ENCODE measurements at places on chromosomes 1 and 21. TPM values are rescaled to one million over a fixed set of nuclear protein-coding genes. Genes with fewer than 3 reads are reported as not detected.

Gene PRAMEF2
- total RNA-seq, result not detected

Gene MATN1
- total RNA-seq, result 0.45 TPM

Gene NHLH1
- total RNA-seq, result 0.22 TPM

Gene SLC16A4
- 0.27 TPM for total RNA-seq

- DNase-seq, result no peak
- H3K4me1 ChIP-seq, result peaks cover 21% of the 10 kb centered on the region
- no peaks in the 10 kb centered on the region for H3K36me3 ChIP-seq
- H3K27ac ChIP-seq, result no peak overlapping the region
- no peak overlapping the region for H3K4me3 ChIP-seq
These were observed 1.5 kb downstream of the KISS1 start for GRCh38 chr1:204194771-204195170.

DNA sequence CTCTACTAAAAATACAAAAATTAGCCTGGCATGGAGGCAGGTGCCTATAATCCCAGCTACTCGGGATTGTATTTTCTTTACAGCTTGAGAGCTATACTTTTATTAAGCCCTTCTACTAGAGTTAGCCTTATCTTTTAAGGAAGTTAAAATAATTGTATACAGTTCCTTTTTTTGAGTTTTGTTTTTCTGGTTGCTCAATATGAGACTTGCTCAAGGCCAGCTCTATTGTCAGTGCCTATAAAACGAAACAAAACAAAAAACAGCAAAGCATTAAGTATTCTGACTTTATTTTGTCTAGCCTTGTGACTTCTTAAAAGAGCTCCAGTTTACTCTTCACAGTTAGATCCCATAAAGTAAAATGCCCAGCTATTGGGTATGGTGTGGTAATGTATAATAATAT lies 17.2 kb downstream of the PKN2 start:
- peaks cover 14% of the 10 kb centered on the region for H3K36me3 ChIP-seq
- no peak overlapping the region for H3K27ac ChIP-seq

GRCh38 chr1:100458661-100459357 lies 79.1 kb upstream of the GPR88 start:
- no peak for DNase-seq
- peaks cover under 1% of the 10 kb centered on the region for H3K36me3 ChIP-seq
- H3K4me3 ChIP-seq, result no peak overlapping the region

- no peak overlapping the region for H3K4me3 ChIP-seq
- no peak for DNase-seq
- H3K36me3 ChIP-seq, result no peaks in the 10 kb centered on the region
- H3K4me1 ChIP-seq, result no peaks in the 10 kb centered on the region
These were observed 117.5 kb downstream of the NAV1 start for GRCh38 chr1:201656311-201657032.

All from activated CD8-positive, alpha-beta T cell treated with anti-CD3 and anti-CD28 coated beads for 36 hours (primary cell).